K562 (cell line): ENCODE measurements at places on chromosomes 7 and 10.

DNA sequence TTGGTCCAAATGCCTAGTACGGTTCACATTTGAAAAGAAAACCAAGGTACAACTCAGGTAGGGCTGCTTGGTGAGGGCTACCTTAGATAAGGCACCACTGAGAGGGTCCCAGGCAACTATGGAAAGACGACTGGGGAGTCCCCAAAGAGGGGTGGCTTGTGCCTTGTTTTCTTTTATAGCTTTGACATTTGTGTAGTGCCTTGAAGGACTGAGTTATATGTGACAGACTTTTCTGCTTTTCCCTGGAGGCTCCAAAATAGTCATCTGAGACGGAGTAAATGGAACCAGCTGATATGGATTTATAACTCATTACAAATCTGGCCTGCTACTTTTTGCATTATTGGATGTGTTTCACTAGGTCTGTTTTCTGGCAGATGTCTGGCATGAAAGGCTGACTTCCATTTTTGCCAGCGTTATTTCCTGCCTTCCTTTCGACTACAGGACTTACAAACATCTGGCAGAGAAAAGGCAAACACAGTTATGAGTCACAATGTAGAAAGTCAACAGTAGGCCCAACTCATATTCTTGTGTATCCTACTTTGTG is 88.2 kb upstream of the IMMP2L start:
- H3K27me3 ChIP-seq, result no peaks in the 10 kb centered on the region; the same call in 2 of the 3 replicates
- H3K27ac ChIP-seq, result no peak overlapping the region
- DNase-seq, result no peak

DNA sequence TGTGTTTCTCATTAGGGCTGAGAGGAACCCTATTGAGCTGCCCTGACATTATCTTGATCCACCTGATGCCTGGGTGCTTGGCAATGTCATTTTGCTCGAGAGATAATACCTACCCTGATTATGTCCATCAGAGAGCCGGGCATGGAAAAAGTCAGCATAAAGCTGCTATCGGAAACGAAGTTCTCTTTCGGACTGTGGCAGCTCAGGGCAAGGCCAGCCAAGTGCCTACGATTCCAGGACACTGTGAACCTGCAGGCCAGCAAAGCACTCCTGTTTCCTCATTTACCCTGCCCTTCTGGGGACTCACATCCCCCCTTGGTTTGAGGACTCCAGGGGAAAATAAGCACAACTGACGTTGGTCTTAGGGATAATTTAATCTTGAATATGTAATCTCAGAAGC is 25.2 kb upstream of the NPTX2 start:
- H3K36me3 ChIP-seq, result no peaks in the 10 kb centered on the region
- no peak overlapping the region for H3K4me3 ChIP-seq
- H3K27ac ChIP-seq, result no peak overlapping the region
- H3K4me1 ChIP-seq, result no peaks in the 10 kb centered on the region
- no peak for DNase-seq
- peaks cover 21% of the 10 kb centered on the region for H3K27me3 ChIP-seq

- H3K36me3 ChIP-seq, result peaks cover 61% of the 10 kb centered on the region
- no peaks in the 10 kb centered on the region for H3K4me1 ChIP-seq
- DNase-seq, result no peak
- no peaks in the 10 kb centered on the region for H3K27me3 ChIP-seq
- H3K4me3 ChIP-seq, result no peak overlapping the region
- H3K27ac ChIP-seq, result no peak overlapping the region
These were observed 108.3 kb downstream of the UPF2 start for GRCh38 chr10:11934262-11934661.

DNA sequence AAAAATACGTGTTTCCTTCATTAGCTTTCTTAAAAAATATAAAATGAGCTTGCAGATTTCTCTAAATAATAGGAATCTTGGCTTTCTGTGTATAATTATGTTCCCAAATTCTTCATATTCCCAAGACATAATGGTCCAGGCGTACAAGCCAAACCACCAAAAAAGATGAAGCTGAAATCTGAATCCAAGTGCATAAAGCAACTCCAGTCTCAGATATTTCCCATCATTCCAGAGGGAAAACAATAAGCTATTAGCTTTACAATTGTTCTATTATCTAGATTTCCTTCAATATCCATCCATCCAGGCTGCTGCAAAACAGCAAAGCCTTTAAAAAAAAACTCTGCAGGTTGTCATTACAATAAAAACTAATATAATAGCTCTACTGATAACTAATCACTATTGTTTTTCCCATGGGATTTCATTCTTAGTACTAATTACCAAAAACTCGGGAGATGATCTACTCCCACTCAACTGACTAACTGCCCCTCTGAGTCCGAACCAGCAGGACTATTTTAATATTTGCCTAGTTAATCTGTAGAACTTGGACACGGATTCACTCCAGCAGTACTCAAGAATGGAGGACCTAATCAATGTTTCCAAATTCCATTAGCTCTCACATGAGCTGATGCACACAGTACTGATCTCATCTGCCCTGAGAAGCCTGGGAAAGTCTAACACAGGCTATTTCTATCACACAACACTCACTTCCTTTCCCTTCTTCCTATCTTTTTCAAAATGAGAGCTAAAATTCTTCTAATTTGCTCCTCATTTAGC is 108.9 kb upstream of the ASAH2 start:
- no peak for DNase-seq
- no peak overlapping the region for H3K4me3 ChIP-seq
- peak overlapping the region; percentile 3 for H3K27ac ChIP-seq

DNA sequence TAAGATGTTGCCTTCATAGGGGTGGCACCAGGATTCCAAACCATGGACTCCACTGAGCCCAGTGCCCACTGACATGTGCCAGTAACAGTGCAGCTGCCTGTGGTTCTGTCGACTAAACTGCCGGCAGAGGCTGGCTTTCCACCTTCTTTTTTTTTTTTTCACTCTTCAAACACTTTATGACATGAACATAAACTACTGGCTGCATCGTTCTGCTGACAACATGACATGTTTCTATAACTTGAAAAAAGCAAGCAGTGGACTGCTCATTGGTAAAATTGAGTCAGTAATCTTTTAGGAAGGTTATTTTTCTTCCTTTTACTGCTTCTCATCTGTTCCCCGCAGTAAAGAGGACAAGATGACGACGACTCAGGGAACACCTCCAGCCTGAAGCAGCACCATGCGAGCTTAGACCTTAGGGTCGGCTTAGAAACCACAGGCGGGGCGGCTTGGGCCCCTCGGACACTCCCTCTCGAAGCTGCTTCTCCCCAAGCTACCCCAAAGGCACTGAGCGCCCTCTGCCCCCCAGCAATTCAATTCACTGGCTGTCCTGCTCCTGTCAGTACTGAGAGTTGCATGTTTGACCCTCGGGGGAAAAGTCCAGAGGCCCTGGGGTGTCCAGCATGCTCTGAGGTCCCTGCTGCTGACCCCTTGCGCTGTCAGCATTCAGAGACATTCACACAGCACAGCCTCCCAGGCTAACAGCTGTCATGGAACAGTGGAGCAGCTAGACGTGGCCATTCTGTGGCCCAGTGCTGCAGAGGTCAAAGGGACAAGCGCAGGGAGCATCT is 112.5 kb downstream of the EGFR start:
- H3K27ac ChIP-seq, result no peak overlapping the region
- no peaks in the 10 kb centered on the region for H3K36me3 ChIP-seq

GRCh38 chr7:98286701-98287485 is 5.4 kb downstream of the BRI3 start:
- no peak overlapping the region for H3K27ac ChIP-seq
- no peak for DNase-seq
- no peak overlapping the region for H3K4me3 ChIP-seq
- peaks cover 32% of the 10 kb centered on the region; the same call in 2 of the 3 replicates for H3K36me3 ChIP-seq
- H3K4me1 ChIP-seq, result peaks cover 9% of the 10 kb centered on the region; the same call in 2 of the 3 replicates
- no peaks in the 10 kb centered on the region for H3K27me3 ChIP-seq

DNA sequence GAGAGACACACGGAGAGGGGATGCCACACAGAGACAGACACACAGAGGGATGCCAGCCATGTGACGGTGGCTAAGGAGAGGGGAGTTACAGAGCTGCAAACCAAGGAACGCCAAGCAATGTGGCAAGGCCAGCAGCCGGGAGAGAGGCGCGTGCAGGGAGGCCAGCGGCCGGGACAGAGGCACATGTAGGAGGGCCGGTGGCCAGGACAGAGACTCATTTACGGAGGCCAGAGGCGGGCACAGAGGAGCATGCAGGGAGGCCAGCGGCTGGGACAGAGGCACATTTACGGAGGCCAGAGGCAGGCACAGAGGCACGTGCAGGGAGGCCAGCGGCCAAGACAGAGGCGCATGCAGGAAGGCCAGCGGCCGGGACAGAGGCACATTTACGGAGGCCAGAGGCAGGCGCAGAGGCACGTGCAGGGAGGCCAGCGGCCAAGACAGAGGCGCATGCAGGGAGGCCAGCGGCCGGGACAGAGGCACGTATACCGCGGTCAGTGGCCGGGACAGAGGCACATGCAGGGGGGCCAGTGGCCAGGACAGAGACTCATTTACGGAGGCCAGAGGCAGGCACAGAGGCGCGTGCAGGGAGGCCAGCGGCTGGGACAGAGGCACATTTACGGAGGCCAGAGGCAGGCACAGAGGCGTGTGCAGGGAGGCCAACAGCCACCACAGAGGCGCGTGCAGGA is 40.4 kb downstream of the INSIG1 start:
- no peak for DNase-seq
- peaks cover 86% of the 10 kb centered on the region for H3K27me3 ChIP-seq
- H3K4me1 ChIP-seq, result no peaks in the 10 kb centered on the region
- H3K36me3 ChIP-seq, result no peaks in the 10 kb centered on the region

- no peaks in the 10 kb centered on the region for H3K36me3 ChIP-seq
- peaks cover 12% of the 10 kb centered on the region; the same call in 1 of the 2 replicates for H3K4me1 ChIP-seq
- H3K27me3 ChIP-seq, result no peaks in the 10 kb centered on the region
- no peak overlapping the region for H3K27ac ChIP-seq
- H3K4me3 ChIP-seq, result no peak overlapping the region
- no peak for DNase-seq
These were observed 111.6 kb upstream of the PCGF5 start for GRCh38 chr10:91108820-91109219.

- no peak for DNase-seq
- no peak overlapping the region for H3K4me3 ChIP-seq
- H3K27ac ChIP-seq, result no peak overlapping the region
- no peaks in the 10 kb centered on the region for H3K4me1 ChIP-seq
These were observed 233.2 kb upstream of the PRKCQ start for GRCh38 chr10:6813306-6813705.

DNA sequence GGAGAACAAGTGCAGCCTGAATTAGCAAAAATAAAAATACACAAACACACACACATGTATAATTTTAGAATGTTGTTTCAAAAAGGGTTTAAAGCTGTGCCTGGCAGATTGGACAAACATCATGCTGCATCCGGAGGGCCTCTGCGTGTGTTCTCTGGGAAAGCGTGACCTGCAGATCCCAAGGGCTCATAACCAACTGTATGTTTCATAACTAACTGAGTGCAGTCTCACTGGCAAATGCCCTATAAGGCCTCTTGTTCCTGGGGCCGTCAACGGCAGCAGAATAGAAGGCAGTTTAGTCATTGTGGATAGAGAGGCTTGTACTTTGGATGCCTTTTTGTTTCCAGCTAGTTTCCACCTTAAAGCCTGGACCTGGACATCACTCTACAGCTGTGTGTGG is 243.8 kb upstream of the KIAA1217 start:
- no peaks in the 10 kb centered on the region for H3K4me1 ChIP-seq
- no peaks in the 10 kb centered on the region for H3K36me3 ChIP-seq
- H3K27me3 ChIP-seq, result no peaks in the 10 kb centered on the region
- DNase-seq, result no peak
- H3K27ac ChIP-seq, result no peak overlapping the region

- no peak overlapping the region for H3K27ac ChIP-seq
- H3K36me3 ChIP-seq, result no peaks in the 10 kb centered on the region
- H3K4me1 ChIP-seq, result peaks cover 5% of the 10 kb centered on the region
- no peak for DNase-seq
- H3K27me3 ChIP-seq, result peaks cover 69% of the 10 kb centered on the region
These were observed 46.4 kb upstream of the DPYSL4 start for GRCh38 chr10:132140167-132140925.

GRCh38 chr7:38367301-38367890 is 94.0 kb upstream of the TARP start:
- no peaks in the 10 kb centered on the region for H3K4me1 ChIP-seq
- H3K27ac ChIP-seq, result no peak overlapping the region
- H3K36me3 ChIP-seq, result peaks cover 33% of the 10 kb centered on the region; the same call in 1 of the 3 replicates

DNA sequence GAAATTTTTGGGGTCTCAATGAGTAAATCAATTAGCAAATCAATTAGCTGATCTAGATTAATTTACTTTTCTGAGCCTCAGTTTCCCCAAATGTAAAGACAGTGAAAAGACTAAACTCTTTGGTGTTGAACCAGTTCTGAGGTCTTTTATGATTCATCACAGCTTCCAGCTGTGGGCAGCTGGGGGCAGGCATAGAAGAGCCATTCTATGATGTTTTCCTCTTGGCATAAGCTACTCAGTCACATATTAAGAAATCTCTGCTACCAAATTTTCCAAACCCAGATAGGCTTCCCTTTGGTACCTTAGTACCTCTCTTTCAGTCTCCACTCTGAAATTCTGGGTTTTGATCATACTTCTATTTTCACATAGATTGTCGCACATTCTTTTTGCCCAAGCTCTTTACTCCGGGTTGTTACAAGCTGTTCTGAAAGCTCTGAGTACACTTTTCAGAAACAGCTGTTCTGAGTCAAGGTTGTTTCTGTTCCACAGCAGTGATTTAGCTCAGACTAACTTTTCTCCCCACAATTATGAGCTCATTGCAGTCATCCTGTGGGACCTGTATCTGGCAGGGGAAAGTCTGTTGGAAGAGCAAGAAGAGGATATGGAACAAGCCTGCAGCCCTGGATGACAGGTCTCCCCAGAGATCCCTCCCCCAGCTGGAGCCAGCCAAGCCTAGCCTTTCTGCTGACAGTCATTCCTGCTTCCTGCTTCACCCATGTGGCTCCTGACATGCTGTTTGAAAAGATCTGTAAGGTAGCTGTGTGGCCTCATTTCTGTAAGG is 599.6 kb upstream of the GHITM start:
- H3K27ac ChIP-seq, result no peak overlapping the region
- no peak for DNase-seq
- H3K36me3 ChIP-seq, result no peaks in the 10 kb centered on the region
- H3K4me3 ChIP-seq, result no peak overlapping the region
- no peaks in the 10 kb centered on the region for H3K4me1 ChIP-seq

DNA sequence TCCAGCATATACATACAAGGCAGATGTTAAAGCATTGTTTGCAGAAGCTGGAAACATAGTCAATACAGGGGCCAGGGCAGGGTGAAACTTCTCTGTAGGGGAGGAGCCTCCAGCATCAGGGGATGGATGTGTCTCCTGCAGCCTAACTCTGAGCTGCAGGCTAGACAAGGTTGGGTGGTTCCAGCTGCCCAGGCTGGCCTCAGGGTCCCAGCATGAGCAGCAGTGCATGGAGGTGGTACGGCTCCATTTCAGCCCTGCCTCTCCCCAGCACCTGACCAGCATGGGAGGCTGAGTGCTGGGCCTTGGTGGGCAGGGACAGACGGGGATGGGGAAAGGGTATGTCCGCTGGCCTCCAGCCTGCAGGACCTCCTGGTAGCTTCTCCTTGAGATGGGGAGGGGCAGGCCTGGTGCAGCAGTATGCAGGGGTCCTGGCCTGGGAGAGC is 7.4 kb upstream of the TBRG4 start:
- DNase-seq, result no peak
- no peaks in the 10 kb centered on the region for H3K36me3 ChIP-seq
- H3K4me1 ChIP-seq, result peaks cover 11% of the 10 kb centered on the region
